ENCODE measurements at places on chromosomes 3 and 15.

DNA sequence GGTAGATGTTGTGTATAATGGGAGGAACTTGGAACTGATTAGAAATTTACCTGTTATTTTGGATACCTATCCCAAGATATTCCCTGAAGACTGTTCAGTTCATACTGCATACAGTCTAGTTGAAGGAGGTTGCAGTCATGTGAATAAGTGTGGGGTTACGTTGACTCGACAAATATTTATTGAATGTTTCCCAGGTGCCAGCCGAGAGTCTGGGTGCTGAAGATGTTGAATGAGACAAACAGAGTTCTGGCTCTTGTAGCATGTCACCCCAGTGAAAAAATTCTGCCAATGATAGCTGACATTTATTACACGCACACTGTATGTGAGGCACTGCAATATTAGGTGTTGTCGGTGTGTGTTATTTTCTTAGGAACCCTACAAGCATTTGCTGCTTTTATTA is 176.0 kb downstream of the KCNMB2 start:
- DNase-seq, result no peak

- DNase-seq, result no peak
These were observed 10.9 kb downstream of the IDH2 start for GRCh38 chr15:90091156-90091931.

DNA sequence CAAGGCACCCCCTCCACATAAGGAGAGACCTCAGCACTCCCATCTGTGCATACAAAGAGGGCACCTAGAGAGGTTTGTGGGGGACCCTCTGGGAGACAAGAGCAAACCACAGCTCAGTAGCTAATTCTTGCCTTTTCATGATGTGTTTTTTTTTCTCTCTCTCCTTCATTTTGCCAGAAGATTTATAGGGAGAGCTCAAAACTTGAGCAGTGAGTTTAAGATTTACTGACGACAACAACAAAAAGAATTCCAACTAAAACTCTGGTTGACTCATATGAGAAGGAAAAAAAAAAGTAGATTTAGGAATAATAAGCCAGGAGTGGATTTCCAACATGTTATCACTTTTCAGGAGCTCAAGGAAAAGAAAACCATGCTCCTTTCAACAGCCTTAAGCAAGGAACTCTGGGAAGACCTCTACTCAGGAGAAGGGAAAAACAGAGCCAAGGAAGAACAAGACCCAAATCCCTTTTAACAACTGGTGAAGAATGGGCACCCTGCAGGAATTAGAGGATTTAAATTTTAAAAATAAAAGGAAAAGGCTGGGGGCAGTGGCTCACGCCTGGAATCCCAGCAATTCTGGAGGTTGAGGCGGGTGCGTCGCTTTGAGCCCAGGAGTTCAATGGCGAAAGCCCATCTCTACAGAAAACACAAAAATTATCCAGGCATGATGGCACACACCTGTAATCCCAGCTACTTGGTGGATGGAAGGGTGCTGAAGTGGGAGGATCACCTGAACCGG is 58.2 kb upstream of the RAD18 start:
- DNase-seq, result no peak

- no peak for DNase-seq
These were observed 8.6 kb upstream of the IGDCC3 start for GRCh38 chr15:65386376-65386775.

- DNase-seq, result no peak
These were observed 118.9 kb downstream of the RFTN1 start for GRCh38 chr3:16394639-16395038.

DNA sequence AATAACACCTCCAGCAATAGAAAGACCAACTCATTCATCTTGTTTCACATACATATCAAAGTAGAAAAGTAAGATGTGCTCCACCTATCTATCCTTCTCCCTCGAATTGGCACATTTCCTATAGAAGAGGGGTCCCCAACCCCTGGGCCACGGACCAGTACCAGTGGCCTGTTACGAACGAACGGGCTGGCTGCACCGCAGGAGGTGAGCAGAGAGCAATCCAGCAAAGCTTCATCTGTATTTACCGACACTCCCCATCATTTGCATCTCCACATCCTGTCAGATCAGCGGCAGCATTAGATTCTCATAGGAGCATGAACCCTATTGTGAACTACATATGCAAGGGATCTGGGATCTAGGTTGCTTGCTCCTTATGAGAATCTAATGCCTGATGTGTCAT is 95.0 kb upstream of the CGNL1 start:
- DNase-seq, result no peak

- DNase-seq, result no peak
These were observed 27.6 kb downstream of the UQCC5 start for GRCh38 chr3:52563984-52564383.
